NCI-H1436 (cell line): ENCODE measurements at places on chromosomes 5 and 9.
A peak's percentile ranks its signal among the peaks of the same experiment; 100 is the strongest.

DNA sequence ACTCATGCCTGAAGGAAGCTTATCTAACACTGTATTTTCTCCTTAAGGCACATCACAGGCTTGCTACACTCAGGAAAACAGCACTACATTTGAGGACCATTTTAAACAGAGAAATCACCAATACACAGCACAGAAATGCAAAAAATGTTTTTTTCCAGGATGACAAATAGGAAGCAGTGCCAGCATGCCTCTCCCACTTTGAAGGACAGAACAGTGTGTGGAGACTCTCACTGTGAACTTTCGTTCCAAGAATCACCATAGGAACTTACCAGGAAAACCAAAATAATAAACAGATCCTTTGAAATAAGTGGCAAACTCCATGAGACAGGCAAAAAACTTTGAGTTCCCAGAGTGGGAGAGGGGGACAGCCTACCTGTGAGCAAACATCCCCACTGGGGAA is 217.8 kb upstream of the MAST4 start:
- DNase-seq = no peak

DNA sequence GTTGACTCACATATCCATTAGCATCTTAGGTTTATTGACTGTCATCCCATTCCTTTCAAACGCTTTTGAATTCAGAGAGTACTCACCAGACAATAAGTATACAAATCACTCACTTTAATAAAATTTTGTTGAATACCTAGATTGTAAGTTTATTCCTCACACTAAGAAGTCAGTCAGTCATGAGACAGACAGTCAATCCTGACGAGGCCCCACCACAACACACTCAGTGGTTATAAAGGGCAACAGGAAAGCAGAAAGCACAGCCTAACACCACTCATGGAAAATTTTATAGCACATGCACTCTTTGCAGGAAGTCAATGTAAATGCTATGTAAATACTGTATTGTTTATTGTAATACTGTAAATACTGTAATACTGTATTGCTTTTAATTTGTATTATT is 176.3 kb upstream of the PTGER4 start:
- no peak for DNase-seq

DNA sequence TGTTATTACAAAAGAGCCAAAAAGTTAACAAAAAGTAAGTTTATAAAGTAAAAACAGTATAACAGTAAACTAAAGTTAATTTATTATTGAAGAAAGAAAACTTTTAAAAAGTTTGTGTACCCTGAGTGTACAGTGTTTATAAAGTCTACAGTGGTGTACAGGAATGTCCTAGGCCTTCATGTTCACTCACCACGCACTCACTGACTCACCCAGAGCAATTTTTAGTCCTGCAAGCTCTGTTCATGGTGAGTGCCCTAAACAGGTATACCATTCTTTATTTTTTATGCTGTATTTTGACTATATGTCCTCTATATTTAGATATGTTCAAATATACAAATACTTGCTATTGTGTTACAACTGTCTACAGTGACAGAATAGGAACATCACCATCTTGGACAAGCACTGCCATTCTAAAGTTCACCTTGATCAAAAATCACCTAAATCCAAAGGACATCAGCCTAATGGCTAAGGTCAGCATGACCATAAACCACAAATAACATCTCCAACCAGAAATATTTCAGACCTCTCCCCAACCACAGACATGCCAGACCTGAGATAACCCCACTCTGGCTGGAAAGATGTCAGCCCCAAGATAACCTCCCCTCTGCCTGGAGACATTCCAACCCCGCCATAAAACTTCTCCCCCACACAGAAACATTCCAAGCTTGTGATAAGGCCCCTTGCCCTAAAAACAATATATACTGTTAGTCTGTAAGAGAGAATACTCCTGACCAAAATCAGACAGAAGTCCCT is 56.1 kb downstream of the AGXT2 start:
- no peak for DNase-seq

DNA sequence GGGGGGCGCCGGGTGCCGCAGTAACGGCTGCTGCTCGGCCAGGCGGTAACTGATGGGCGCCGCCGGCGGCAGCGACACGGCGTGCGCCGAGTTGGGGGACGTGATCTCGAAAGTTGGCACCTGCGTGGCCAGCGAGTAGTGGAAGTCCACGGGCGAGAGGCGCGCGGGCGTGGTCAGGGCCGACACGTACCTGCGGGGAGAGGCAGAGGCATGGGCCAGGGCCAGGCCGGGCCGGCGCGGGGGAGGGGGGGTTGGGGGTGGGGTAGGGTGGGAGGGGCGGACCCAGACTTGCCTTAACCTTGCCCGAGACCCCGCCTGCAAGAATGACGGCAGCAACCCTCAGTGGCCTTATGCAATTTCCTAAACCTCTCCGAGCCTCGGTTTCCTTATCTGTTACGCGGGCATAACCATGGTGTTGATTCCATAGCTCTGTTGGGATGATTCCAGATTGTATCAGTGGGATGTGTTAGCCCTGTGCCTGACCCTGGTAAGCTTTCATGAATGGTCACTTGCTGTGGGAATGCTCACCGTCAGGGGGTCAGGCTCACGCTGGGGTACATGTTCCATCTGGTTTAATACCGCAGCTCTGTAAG is 53.0 kb downstream of the PSD2 start:
- no peak for DNase-seq

GRCh38 chr9:132994410-132995120 is 16.1 kb downstream of the GFI1B start:
- DNase-seq = no peak

DNA sequence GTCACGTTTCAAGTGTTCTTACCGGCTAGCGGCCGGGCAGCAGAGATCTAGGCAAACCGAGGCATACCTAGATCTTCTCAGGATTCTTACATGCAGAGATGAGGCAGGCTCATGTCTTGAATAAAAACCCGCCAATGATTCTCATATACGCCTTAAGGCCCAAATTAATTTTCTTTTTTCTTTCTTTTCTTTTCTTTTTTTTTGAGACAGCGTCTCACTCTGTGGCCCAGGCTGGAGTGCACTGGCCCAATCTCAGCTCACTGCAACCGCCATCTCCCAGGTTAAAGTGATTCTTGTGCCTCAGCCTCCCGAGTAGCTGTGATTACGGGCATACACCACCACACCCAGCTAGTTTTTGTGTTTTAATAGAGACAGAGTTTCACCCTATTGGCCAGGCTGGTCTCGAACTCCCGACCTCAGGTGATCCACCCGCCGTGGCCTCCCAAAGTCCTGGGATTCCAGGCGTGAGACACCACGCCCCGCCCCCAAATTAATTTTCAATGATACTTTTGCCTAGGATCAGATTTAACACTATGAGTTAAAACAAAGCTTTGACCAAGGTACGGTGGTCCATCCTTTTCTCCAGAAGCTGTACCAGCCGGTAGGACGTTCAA is 1.5 kb downstream of the C9orf40 start:
- DNase-seq = no peak

DNA sequence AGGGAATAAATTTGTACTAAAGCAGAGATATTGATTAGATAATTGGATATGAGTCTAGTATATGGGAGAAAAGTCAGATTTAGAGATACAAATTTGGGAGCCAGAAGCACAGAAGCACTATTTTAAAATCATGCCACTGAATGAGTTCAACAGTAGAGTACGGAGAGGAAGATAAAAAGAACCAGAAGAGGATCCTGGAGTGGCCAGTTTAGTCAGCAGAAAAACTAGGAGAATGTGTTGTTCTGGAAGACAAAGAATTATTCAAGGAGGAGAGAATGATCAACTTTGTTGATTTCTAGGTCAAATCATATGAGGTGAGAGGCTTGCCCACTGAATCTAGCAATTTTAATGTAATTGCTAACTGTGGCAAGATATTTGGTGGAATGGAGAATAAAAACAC is 67.0 kb downstream of the NIPBL start:
- DNase-seq = no peak

DNA sequence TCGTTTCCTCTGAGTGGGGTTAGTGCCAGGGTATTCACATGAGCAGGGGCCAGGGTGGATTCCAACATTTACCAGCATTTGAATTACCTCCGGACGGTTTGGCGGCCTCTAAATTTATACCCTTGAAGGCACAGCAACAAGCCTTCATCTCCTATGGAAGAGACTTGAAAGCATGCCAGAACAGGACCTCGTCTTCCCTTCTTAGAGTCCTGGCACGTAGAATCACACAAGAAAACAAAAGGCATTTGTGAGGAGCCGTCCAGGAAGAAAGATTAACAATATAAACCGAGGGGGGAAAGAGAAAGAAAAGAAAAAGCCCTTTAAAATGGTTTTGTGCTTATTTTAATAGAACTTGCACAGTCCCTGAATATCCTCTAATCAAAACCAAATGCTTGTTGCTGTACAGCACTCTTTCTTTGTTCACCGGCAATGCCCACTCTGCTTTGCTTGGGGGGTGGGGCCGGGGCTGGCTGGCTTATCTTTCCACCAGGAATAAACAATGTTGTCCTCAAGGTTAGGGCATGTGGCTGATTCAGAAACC is 575.8 kb upstream of the ZNF462 start:
- DNase-seq = no peak

DNA sequence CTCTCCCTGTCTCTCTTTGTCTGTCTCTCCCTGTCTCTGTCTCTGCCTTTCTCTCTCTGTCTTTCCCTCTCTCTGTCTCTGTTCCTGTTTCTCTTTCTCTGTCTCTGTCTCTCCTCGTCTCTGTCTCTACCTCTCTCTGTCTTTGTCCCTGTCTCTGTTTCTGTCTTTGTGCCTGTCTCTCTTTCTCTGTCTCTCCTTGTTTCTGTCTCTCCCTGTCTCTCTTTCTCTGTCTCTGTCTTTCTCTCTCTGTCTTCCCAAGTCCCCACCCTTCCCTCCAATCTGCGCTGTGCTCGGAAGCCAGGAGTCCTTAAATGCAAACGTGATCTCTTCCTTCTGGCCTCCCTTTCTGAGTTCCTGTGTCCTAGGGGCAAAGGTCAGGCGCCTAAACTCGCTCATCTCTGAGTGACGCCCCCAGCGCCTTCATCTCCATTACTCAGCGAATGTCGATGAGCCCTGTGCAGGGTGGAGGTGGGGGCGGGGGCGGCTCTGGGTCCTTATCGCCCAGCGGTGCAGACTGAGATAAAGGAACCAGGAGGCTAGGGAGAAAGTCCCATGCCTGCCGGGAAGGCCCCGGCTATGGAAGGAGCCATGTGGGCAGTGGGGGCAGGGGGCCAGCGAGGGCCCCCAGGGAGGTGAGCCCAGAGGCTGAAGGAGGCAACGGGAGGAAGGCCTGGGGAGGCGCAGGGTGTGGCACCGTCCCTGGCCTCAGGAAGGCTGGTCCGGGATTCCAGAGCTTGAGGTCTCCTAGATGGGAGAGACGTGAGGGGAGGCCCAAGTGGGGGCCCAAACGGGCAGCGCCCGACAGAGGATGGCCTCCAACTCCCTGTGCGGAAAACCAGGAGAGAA is 1.5 kb upstream of the SLC6A19 start:
- no peak for DNase-seq

- DNase-seq = peak; percentile 14
These were observed 22.7 kb downstream of the CHD1 start for GRCh38 chr5:98905857-98906688.

GRCh38 chr5:16143361-16144049 is 36.1 kb downstream of the MARCHF11 start:
- DNase-seq = no peak

DNA sequence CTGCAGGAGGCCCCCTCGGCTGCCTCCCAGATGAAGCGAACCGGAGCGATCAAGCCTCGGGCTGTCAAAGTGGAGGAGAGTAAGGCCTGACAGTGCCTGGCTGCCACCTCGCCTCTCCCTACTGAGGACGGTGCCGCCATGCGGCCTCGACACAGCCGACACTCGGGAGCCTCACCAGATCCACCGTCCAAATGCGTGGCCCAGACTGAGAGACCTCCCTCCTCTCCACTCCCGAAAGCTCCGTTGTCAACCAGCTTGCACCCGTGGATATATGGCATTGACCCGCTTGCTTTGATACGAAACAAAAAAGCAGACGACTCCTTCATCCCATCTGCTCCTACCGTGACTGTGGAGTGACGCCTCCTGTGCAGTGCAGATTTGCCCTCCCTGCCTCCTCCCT is 6.9 kb upstream of the POMT1 start:
- no peak for DNase-seq

GRCh38 chr9:124322618-124323432 is 65.1 kb downstream of the NEK6 start:
- no peak for DNase-seq

GRCh38 chr5:9927521-9927997 is 297.4 kb upstream of the TAS2R1 start:
- no peak for DNase-seq

- no peak for DNase-seq
These were observed 175.6 kb downstream of the IRX2 start for GRCh38 chr5:2575871-2576270.

DNA sequence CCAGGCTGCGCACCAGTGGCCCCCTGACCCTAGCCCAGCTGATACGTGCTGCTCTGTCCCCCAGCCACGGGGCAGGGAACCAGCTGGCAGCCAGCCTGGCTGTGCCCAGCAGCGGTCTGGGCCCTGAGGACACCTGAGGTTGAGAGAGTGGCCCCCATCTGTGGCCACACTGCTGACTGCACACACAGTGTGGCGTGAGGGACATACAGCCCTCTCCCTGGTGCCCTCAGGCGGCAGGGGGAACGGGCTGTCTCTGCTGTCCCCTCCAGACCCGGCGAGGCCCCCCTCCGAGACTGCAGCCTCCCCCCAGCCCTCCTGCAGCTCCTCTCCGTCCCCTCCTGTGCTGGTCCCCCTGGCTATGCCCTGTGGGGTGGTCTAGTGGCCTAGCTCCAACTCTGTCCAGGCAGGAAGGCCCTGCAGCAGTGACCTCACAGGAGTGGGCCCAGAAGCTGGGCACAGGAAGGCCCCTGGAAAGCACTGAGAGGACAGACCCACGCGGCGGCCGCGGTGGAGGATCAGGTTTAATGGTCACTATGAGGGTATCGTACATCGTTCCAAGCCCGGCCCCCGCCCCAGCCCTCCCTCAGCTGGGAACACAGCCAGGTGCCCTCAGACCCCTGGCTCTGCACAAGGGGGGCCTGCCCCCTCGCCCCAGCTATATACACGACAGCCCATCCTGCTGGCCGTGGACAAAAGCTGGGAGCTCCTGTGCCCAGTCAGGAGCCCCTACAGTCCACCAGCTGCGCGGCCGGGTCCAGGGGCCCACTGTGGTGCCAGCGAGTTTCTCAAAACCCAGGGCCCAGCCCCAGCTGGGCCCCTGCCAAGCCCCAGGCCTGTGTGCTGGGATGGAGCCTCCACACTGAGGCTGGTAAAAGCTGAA is 6.8 kb upstream of the ENTPD8 start:
- DNase-seq = no peak

- no peak for DNase-seq
These were observed 86.0 kb downstream of the NREP start for GRCh38 chr5:111670826-111671492.

DNA sequence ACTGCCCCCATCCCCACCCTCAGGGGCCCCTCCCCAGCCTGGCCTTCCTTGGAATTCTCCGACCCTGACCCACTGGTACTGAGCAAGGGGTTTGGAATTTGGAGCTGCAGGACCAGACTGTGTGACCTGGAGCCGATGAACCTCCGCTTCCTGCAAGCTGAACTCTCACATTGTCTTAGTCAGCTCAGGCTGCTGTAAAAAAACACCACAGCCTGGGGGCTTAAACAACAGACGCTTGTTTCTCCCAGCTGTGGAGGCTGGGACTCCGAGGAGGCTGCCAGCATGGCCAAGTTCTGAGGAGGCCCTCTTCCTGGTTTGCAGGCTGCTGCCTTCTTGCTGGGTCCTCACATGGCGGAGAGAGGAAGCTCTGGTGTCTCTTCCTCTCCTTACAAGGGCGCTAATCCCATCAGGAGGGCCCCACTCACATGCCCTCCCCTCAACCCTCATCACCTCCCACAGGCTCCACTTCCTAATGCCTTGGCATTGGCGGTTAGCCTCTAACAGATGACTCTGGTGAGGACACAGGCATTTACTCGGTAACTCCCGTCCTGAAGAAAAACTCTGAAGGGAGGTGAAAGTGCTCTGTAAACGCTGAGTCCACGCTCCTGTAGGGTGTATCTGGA is 42.4 kb downstream of the C5orf15 start:
- DNase-seq = no peak
